ENCODE measurements at places on chromosomes 7 and 10.

GRCh38 chr7:45975847-45976484 is 54.9 kb upstream of the IGFBP3 start:
- DNase-seq: no peak

DNA sequence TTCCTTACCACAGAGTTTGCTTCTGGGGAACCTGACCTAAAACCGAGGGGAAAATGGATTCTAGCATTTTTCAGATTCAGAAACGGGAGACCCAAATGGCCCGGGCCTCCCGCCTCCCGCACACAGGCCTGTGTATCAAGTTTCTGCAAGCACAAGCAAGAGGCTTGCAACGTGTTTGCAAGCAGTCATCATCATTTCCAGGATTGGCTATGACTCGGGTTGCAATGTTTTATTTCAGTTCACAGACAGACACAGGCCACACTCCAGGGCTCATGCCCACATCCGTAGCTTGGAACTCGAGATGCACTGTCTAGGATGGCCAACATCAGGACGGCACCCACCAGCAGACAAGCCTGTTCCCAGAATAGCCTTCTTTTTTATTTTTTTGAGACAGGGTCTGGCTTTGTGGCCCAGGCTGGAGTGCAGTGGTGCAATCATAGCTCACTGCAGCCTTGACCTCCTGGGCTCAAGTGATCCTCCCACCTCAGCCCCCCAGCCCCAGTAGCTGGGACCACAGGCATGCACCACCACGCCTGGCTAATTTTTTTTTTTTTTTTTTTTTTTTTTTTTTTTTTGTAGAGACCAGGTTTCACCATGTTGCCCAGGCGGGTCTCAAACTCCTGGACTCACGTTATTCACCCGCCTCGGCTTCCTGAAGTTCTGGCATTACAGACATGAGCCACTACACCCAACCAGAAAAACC is 68.1 kb upstream of the FOXK1 start:
- no peak for DNase-seq

- DNase-seq: no peak
Measured at GRCh38 chr7:67451306-67451705, 454.7 kb downstream of the TYW1 start.

DNA sequence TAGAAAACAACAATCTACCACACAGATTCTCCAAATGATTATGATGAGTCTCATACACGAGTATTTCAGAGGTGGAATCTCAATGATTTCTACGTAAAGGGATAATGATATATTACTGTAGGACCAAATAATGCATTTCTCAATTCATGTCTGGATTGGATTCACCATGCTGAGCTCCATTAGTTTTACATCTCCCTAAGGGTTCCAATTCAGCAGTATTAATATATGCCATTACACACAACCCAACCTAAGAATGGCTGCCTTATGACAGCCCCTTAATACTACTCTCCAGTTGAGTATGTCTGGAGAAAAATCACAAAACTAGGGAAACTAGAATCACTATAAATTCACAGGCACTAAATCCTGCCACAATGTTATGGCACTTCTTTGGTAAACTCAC is 234.3 kb upstream of the PLXNA4 start:
- DNase-seq: no peak

GRCh38 chr10:132461103-132461682 is 64.2 kb downstream of the PWWP2B start:
- DNase-seq: no peak

DNA sequence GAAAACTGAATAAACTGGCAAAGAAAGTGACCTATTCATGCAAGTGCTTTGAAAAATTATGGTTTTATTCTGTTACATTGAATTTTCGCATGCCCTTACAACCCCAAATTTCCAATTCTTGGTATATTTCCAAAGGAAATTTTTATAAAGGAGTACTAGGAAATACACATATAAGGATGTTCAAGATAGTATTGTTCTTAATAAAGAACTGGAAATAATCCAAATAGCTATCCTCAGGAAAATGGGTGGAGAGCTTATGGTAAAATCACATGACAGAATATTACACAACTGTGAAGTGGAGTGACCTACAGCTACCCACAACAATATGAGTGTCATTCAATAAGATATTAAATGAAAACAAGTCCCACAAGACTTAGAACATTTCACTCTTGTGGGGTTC is 138.9 kb upstream of the BMPER start:
- DNase-seq: no peak

GRCh38 chr10:89985446-89985845 is 284.1 kb downstream of the KIF20B start:
- no peak for DNase-seq

- no peak for DNase-seq
Measured at GRCh38 chr10:118911363-118911762, 118.2 kb upstream of the NANOS1 start.

DNA sequence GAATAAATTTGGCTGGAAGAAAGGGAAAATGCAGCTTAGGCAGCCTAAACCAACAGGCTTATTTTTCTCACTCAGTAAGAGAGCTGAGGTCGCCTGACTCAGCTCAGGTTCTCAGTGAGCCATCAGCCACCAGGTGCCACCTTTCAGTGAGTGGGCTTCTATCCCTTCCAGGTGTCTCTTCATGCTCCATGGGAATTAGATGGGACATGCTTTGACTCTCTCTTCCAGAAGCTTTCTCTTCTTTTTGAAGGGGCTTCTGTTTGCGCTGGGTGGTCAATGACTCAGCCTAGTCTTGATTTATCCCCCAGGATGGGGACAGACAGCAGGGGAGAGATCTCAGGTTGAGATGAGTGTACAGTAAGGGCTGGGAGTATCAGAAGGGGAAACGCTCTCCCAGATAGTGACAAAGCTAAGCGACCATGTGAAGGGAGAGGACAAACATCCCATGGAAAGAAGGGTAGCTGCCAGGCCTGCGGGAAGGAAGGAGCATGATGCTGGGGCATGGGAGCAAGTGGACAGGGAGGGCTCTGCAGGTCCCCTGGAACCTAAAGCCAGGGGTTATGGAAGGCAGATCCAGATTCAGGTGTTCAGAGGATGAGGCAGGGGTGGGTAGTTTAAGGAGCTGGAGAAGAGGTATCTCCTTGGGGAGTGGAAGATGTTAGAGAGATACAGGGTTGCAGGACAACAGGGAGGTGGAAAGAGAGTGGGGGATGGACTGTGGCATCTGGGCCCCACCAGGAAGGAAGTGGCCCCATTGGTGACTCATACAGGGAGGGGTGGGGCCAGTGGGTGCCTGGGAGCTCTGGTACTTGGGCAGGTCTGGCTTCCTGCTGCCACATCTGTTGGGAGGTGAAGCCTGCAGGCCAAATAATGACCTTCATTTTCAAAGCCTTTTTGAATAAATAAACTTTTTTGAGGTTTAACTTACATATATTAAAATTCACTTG is 32.5 kb downstream of the OGDH start:
- DNase-seq: peak; percentile 93
